ENCODE measurements at places on chromosomes 3 and 15.

DNA sequence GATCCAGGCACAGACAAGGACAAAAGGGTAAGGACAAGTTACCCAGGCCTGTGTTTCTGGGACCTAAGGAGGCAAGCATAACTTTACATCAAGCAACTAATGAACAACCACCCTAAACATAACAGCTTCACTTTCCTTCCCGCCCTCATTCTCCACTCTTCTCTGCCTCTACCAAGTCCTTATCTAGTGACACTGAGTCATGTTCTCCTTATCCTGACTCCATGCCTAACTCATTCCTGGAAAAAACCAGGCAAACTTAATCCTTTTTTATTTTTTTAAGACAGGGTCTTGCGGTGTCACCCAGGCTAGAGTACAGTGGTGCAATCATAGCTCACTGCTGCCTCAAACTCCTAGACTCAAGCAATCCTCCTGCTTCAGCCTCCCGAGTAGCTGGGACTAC lies 44.5 kb downstream of the TMEM44 start:
- no peak for DNase-seq

GRCh38 chr3:12193485-12194165 lies 34.9 kb upstream of the TIMP4 start:
- no peak for DNase-seq

DNA sequence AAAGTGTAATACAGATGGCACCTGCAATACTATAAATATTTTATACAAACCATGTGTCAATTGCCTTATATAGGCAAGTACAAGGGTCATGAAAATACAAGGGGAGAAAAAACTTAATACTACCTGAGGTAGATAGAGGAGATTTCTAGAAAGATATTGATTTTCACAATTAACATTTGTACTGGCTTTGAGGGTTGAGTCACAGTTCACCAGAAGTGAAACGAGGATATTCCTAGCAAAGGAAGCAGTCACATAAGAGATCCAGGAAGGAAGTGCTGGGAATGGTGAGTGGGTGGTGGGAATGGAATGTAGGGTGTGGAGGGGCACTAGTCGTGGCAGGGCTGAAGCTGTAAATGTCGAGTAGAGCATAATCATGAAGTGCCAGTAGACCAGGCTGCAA lies 108.7 kb downstream of the P2RY1 start:
- DNase-seq, result no peak

- DNase-seq, result no peak
Observed at GRCh38 chr15:101104141-101104540, 147.7 kb downstream of the CHSY1 start.

- no peak for DNase-seq
Observed at GRCh38 chr3:176032043-176032442, 1165.2 kb downstream of the TBL1XR1 start.

DNA sequence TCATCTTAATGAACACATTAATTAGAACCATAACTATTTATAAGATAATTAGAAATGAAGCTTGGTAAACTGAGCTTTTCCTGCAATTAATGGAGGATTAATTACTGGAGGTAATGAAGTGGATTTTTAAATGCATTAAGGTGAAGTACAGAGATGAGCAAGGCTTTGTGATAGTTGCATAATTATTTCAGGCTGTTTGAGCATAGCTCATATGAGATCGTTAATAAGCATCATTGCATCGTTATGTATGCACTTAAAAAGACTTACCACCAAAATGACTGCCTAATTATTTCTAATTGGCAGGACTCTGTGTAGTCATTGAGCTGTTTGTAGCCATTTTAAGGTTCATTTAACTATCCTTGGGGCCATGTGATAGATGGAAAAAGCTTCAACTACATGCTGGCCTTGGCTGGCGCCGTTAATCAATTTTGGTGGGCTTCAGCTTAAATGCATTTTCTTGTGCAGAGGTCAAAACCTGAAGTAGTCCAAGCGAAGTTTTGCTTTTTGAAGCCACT lies 55.3 kb downstream of the RSRC1 start:
- DNase-seq, result no peak

GRCh38 chr3:15294929-15295328 lies 37.5 kb downstream of the SH3BP5 start:
- DNase-seq, result no peak

DNA sequence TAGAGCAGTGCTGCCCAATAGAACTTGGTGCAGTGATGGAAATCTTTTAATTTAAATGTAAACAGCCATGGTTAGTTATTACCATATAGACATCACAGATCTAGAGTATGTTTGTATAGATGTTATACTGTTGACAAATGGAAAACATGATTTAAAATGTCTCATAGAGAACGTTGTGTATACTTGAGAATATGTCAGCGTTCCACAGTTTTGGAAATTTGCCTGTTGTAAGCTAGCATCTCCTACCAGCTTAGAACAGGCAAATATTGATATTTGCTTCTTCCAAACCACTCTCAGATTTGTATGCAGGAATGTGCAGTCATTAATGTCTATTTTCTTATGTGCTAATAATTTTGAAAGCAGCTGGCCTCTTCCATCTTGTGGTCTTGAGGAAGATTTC lies 8.4 kb upstream of the LXN start:
- DNase-seq, result no peak

DNA sequence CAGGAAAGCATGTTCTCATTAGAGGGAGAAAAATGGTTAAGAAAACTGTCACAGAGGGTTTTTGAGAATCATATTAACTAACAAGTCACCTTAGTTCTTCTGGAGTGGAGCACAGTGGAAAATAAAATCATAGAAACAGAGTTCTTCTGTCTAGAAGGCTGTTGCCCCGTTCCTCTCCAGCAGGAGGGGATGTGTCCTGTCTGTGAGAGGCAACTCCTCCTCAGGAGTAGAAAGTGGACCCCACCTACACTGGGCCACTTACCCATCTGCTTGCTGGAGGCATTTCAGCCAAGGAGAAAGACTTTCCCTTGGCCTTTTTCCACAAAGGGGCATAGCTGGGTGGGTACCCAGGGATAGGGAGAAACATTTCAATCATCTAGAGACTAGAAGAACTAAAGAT lies 106.6 kb downstream of the SSR3 start:
- peak; percentile 12 for DNase-seq

DNA sequence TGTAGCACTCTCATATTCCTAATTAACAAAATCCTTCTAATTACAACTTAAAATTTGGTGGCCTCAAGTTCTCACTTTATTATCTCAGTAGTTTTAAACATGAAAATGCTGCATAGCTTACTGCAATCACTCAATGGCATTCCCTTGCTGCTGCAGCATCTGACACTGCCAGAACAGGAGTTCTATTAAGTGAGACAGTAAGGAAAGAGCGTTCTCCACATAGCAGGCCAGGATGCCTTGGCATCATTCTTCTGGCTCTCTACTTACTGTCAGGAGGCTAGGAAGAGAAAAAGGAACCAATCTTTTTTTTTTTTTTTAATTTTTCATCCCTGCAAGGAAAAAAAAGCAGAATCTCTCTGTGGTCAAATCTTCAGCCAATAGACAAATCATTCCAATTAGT lies 3.2 kb downstream of the CNBP start:
- DNase-seq, result no peak

DNA sequence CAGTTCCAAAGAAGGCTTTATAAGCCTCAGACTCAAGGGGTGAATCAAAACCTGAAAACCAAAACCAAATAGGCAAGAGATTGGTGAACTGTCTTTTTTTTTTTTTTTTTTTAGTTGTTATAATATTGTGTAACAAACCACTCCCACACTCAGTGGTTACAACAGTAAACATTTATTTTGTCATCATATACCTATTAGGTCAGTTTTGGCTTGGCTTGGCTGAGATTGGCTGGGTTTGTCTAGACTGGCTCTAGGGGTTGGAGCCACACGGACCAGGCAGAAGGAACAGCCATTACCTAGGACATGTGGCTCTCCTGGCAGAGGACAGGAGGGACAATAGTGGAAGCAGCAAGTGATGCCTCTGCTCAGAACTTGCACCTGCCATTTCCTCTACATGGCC lies 26.4 kb upstream of the RYR3 start:
- DNase-seq, result no peak

DNA sequence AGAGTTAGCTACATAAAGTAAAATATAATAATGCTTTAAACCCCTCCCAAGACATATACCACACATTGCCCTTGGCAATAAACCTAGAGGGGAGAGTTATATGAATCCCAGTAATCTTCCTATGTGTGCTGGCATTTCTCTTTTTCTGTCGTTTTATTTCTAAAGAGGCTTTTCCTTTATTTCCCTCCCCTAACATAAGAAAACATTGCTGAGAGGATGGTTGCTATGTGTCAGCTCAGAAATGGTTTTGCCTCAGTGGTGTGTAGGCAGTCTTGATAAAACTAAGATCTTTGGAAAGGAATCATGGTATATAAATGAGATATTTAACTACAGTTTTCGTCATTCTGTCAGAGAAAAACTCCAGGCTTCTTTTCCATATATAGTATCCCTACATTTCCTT lies 30.0 kb downstream of the CCDC191 start:
- no peak for DNase-seq

- DNase-seq, result no peak
Observed at GRCh38 chr15:70442616-70443321, 320.6 kb downstream of the UACA start.

DNA sequence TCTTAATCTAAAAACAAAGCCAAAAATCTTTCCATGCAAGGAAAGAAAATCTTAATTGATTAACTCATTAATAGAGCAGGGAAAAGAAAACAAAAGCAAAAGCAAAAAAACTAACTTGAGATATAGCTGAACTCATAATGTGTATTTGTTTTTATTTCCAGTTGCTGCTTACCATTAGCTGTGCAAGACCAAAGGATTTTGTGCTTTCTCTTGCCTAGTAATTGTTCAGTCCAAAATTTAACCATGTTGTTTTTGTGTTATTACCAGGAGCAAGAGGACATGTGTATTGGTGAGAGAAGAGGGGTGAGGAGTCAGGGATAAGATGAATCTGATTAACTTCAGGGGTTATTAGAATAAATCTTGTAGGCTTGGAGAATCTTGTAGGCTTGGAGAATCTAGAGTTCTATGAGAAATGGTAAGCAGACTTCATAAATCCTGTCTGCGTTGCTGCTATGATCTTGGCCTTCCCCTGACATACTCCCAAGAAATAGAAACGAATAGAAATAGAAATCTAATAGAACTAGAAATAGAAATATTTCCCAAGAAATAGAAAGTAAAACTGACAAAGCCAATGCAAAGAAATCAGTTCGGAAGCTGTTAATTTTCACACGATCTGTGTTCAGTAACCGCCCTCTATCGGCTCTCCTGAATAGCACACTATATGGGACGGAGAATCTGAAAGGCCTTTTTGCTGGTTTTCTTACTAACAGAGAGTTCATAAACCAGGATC lies 72.6 kb upstream of the TNFSF10 start:
- DNase-seq, result peak; percentile 67

DNA sequence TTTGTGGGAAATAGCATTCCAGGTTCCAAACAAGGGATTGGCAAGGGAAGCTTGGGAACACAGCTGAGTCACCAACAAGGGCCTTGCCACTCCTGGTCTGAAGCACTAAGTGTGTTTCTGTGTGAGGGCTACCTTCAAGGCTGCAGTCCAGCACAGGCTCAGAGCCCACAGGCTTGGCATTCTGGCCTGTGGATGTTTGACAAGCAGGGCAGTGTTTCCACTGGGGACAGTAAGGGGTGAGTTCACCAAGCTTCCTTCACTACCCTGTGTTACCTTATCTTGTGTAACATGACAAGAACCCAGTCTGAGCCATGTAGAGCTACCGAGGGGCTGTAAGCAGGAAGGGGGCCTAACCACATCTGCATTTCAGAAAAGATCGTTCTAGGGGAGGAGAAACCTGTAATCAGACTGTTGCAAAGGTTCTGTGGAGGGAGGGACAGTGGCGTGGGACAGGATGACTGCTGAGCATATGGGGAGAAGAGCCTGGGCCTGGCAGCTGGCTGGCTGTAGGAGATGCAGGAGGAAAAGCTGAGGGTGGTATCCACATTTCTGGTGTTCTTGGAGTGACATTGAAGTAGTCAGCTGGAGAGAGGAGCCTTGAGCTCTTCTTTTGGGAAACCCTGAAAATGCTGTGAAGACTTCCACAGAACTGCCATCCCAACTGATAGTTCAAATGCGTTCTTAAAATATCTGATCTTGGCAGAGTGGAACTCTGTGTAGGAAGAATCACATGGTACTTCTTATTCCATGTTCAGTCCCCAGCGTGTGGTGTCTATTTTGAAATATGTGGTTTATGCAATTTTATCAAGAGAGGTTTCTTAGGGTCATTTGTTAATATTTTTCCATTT lies 61.3 kb downstream of the CTDSPL start:
- DNase-seq, result no peak

- no peak for DNase-seq
Observed at GRCh38 chr15:80612118-80612823, 82.8 kb upstream of the ABHD17C start.

DNA sequence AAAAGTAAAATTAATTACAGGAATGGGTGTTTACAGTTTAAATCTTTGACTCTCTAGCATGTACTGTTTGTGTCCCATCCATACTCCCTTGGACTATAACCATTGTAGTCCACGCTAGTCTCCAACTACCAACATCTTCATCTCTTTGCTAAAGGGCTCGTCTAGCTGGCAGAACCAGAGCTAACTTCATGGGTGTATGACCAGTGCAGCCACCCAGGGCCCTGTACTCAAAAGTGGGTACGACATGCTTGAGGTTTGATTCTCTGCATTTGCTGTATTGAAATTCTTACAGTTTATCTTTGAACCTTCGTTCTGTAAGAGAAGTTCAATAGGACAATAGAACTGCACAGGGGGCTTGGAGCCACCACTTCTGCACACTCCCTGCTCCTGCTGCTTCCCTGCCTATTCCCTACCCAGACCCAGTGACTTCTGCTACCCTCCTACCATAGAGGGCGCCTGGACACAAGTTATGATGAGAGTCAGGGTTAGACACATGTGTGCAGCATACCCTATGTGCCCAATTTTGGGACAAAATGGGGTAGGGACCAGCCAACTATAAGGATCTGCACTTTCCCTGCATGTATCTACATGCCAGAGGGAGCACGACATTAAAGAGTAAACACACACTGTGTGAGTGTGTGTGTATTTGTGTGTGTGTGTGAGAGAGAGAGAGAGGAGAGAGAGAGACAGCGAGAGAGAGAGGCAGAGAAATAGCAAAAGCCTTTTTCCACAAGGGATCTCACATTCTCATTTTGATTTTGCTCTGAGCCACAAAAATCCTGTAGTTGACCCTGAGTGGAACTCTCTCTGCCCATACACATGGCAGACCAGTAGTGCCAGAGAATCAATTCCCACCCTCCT lies 59.0 kb upstream of the NECTIN3 start:
- no peak for DNase-seq

GRCh38 chr15:41928637-41929620 lies 35.1 kb upstream of the SPTBN5 start:
- no peak for DNase-seq

- no peak for DNase-seq
Observed at GRCh38 chr3:125010393-125010792, 45.4 kb downstream of the HEG1 start.
